ENCODE measurements at places on chromosomes 1 and 21.

DNA sequence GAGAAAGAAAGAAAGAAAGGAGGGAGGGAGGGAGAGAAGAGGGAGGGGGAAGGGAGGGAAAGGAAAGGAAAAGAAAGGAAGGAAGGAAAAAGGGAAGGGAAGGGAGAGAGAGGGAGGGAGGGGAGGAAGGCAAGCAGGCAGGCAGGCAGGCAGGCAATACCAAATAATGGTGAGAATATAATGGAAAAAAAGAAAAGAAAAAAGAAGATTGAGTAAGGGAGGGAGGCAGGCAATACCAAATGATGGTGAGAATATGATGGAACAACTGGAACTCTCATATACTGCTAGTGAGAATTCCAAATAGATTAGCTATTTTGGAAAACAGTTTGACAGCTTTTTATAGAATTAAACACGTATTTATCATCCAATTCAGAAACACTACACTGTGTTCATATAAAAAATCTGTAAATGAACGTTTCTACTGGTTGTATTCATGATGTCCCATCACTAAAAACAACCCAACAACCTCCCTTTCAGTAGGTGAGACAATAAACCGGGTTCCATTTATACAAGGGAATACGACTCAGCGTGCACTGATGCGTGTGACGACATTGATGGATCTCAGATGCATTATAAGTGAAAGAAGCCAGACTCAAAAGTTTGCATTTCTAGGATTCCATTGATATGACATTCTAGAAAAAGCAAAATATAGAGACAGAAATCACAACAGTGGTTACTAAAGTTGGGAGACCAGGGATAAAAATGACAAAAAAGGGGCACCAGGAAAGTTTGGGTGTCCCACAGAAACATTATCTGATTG lies 226.4 kb downstream of the DSCAM start:
- no peak for DNase-seq

GRCh38 chr1:51744506-51745303 lies 127.8 kb downstream of the OSBPL9 start:
- DNase-seq = no peak

DNA sequence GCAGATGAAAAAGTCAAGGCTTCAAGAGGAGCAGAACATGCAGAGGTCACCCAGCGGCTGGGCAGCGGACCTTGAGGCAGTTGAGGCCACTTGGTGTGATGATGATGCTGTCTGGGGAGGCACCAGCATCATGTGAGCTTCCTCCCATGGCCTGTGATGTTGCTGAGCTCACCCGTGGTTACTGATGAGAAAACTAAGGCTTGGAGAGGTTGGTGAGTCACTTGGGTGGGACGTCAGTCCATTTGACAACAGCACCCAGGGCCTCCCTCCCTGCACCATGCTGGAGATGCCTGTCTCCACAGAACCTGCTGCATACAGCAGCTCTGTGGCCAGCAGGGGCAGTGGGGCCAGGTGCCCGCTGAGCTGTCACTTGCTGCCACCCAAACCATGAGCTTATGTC lies 146.8 kb downstream of the NPHP4 start:
- DNase-seq = no peak

- DNase-seq = no peak
Observed at GRCh38 chr1:204975021-204975420, 68.0 kb upstream of the CNTN2 start.

GRCh38 chr1:92730476-92730875 lies 54.4 kb downstream of the EVI5 start:
- no peak for DNase-seq

DNA sequence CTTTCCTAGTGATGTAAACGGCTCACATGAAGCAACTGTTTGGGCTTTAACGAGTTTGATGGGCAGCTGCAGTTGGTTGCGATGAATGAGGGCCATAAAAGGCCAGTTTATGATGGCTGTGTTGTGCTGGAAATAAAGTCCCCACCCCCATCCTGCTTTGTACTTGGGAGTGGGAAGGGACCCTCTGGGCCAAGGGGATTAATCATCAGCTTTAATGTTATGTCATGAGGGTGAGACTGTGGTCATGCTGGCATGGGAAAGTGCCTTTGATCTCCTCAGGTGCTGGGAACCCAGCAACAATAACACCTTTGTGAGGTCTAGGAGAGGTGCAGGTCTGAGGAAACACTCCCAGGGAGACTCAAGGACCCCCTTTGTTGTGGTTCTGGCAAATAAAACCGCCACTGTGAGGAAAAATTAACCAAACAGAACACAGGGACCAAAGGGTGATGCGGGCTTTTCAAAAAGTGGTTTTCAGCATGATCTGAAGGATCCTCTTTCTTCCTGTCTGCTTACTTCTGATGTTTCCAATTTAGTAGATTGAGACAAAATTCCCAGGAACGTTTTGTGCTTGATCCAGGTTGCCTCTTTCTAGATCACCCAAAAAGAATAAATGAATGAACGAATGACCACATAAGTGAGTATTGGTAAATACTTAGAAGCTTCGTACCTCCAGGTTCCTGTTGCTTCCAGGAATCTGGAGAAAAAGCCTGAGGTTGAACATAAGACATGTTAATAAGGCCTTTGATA lies 257.8 kb upstream of the HOOK1 start:
- DNase-seq = no peak

GRCh38 chr21:38712664-38713063 lies 93.1 kb upstream of the ETS2 start:
- DNase-seq = no peak
